ENCODE measurements at places on chromosomes 6 and 20.
A peak's percentile ranks its signal among the peaks of the same experiment; 100 is the strongest.

DNA sequence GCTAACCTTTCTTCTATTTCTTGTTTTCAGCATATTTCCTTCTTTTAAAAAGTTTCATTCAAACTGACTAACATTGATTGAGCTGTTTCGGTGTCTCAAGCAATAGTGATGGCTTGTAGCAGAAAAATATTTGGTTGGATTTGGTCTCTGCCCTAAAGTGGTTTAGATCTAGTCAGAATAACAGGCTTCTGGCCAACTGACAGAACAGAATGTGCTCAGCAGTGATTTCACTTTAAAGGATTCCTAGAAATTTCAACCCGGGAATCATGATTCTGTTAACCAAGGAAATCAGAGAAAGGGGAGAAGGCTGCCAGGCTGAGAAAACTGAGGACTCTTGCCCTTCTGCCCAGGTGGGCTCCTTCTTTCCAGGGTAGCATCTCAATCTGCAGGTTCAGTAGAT is 16.6 kb upstream of the GSTA1 start:
- DNase-seq: no peak

DNA sequence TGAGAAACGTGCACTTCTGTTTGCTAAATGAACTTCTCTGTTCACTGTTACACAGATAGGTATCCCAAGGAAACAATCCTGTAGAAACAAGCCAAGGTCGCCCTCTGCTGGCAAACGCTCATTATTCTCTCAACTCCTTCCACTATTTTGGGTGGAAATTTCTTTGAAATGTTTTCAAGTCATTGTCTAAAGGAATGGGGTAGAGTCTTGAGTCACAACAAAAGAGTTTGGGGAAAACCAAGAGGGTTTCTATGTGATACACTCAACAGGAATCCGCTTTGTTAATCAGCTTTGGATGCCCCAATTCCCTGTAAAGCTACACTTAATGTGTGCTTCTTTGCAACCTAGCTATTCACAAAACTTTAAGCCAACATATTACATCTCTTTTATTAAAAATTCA is 4.6 kb upstream of the RAE1 start:
- DNase-seq: peak; percentile 74

- DNase-seq: no peak
Measured at GRCh38 chr6:157562997-157563396, 182.0 kb downstream of the ZDHHC14 start.

- DNase-seq: no peak
Measured at GRCh38 chr6:47451162-47451561, 26.4 kb upstream of the CD2AP start.

- DNase-seq: no peak
Measured at GRCh38 chr6:74651948-74652842, 553.7 kb downstream of the COL12A1 start.

DNA sequence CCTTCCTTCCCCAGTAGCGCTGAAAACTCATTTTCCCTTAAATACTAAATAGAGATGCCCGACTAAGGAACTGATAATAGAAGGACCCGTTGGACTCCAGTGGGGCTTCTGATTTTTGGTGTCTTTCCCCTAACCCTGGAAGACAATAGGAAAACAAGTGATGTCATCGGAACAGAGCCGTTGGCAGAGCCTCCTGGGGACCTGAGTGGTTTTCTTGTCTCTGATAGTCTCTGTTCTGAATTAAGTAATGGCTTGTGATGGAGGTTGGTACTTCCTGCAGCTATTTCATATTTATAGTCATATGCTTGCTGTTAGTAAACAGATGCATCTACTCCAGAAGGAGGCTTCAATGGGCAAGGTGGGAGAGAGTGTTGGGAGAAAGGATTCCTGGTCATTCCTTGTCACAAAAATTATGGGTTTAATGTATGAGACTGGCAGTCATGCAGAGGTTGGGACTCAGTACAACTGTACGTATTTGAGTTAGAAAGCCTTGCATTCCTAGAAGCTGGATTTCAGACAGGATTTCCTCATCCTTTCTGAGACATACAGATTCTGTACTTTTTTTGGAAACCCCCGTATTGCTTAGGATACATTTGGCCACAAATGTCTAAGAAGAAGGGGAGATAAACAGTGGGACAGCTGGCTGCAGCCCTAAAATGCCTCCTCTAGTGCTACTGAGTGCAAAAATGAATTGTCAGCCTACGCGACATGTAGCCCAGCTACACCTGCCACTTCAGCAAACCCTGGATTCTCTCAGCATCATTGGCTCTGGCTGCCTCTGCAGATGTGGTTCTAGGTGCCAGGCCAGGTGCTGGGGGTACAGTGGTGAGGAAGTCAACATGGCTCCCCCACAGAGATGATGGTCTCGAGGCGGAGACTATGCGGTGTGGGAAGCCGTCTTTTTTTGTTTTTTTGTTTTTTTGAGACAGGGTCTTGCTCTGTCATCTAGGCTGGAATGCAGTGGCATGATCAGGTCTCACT is 38.1 kb downstream of the CDS2 start:
- no peak for DNase-seq

DNA sequence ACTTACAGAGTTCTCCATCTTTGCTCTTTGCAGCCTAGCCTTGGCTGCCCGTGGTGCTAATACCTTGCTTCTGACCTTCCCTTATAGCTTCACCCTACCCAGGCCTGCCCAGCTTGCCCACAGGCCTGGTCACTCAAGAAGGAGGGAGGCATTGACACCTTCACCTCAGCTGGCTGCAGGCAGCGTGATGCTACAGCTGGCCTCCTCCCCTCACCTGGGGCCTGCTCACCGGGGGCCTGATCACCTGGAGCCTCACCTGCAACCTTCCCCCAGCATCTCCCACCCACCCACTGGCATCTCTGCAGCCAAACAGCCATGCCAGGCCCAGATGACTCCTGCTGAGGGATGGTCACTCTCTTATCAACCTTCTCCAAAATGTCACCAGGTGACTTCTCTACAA is 40.4 kb downstream of the CPNE5 start:
- DNase-seq: no peak

DNA sequence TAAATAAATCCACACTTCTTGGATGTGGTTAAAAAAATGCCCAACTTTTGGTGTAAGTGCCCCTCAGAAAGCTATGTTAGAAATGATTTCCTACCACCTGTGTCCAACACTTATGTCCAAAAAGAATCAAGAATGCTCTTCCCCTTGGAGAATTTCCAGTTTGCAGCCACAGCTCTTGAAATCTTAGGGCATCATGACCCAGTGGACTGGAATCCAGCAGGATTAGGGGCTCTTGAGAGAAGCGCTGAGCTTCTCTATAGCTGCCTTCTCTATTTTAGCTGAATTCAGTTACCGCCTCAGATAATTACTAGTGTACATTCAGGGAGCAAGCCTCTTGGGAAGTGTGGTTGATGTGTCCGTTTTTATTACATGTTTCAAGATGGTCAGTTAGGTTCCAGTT is 2.5 kb downstream of the PHACTR1 start:
- DNase-seq: no peak

GRCh38 chr20:49987015-49987867 is 4.5 kb downstream of the SNAI1 start:
- DNase-seq: no peak

- DNase-seq: no peak
Measured at GRCh38 chr6:138289739-138290138, 71.4 kb upstream of the PBOV1 start.

DNA sequence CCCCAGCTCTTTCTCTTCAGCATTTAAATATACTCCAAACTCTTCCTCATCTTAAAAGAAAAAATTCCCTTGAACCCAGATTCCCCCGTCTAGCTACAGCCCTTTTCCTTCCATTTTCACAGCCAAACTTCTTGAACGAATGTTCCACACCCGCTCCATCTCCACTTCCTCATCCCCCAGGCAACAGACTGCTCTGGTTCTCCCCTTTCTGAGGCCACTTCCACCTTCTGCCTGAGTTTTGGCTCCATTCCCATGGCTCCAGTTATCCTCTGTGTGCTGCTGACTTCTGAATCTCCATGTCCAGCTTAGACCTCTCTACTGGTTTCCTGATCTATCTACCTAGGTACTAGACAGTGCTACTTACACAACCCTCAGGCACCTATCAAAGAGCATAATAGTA is 106.4 kb downstream of the RALGAPA2 start:
- DNase-seq: no peak

GRCh38 chr6:133977983-133978895 is 25.2 kb downstream of the TBPL1 start:
- no peak for DNase-seq

DNA sequence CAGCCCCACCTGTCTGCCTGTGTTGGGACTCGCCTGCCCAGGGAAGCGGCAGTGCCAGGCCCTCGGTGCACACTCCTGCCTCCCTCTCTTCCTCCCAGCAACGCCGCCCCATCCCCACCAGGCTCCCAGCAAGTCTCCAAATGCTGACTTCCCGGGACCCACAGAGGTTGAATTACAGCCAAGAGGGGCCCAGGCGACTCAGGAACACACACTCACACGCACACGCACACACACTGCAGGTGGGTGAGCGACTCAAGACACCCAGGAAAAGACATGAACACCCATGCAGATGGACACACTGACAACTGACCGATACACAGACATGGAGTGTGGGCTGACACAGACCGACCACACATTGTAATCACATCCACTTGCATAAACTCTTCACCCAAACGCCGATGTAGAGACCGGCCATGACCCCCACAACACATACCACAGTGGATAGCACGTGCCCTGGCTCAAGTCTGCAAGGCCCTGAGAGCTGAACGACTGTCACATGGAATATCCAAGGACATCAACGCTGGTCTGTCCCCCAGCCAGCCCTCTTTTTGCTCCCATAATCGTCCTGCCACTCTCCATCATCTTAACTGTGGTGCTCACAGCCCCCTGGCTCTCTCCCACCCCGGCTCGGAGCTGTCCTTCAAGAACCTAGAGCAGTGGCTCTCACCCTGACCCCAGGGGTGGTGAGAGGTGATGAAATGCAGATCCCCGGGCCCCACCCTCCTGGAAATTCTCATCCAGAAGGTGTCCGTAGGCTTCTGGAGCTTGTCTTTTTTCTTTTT is 470 bp upstream of the FAM83C start:
- DNase-seq: no peak

GRCh38 chr6:44333942-44334341 is 8.5 kb upstream of the SPATS1 start:
- no peak for DNase-seq

GRCh38 chr6:36280467-36280866 is 10.6 kb downstream of the PNPLA1 start:
- DNase-seq: no peak

GRCh38 chr6:101747716-101748115 is 354.2 kb downstream of the GRIK2 start:
- peak; percentile 1 for DNase-seq

DNA sequence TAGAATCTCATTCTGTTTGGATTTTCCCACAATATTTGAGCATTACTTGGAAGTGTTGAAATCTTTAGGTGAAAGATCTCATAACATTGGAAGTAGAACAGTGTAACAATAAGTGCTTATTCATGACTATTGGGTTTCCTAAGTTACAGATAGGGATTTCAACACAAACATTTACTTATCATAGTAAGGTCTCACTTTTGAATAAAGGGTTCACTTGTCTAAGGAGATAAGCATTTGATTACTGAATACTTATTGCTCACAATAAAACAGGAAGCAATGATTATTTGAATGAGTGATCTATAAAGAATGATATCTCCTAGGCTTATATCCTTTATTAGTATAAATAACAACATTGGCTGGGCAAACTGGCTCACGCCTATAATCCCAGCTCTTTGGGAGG is 14.8 kb downstream of the DDX43 start:
- DNase-seq: no peak

DNA sequence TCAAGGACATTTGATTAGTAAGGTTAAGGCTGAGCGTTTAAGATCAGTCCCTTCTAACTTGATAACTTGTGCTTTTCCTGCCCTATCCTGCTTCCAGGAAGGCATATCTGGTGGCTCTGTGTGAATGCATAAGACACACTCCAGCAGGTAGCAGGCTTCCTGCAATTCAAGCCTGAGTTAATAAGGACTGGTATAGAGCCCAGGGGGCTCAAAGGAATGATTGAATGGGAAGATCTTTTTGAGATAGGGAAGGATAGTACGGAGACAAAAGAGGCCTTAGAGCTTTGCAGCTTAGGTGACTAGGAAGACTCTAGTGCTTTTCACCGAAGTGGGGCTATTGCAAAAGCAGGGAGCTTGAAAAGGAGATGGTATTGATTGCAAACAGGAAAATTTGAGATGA is 307.1 kb downstream of the GRIK2 start:
- DNase-seq: no peak

GRCh38 chr20:295804-296203 is 1.6 kb upstream of the ZCCHC3 start:
- DNase-seq: no peak

GRCh38 chr6:8930009-8930408 is 494.7 kb upstream of the SLC35B3 start:
- DNase-seq: no peak

DNA sequence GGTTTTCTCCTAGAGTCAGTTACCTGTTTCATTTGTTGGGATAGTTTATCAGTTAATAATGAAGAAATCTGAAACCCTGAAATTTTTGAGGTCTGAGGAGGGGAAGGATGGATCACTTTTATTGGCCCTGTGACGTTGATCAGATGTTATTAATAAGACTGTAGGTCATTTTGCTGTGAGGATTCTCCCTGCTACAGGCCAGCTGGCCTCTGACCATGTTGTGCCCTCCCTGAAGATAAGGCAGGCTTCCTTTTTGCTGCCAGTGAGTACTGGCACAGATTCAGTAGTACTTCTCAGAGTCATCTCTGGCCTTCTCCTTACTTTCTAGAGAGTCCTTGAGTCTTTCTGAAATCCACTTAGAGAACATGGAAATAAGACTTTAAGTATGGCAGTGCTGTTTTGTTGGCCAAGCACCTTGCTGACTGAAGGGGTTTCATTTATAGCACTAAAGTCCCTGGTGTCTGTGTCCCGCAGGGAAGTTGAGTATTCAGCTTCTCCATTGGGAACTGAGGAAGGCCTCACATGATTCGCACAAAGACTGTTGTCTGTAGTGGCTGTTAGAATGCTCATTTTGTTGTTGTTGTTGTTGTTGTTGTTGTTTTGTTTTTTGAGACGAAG is 202.6 kb downstream of the DTNBP1 start:
- no peak for DNase-seq

DNA sequence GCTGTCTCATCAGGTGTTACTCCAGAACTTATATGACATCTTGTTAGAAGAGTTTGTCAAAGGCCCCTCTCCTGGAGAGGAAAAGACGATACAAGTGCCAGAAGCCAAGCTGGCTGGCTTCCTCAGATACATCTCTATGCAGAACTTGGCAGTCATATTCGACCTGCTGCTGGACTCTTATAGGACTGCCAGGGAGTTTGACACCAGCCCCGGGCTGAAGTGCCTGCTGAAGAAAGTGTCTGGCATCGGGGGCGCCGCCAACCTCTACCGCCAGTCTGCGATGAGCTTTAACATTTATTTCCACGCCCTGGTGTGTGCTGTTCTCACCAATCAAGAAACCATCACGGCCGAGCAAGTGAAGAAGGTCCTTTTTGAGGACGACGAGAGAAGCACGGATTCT is 43.7 kb upstream of the SMIM28 start:
- no peak for DNase-seq

- DNase-seq: no peak
Measured at GRCh38 chr20:55153001-55153645, 677.7 kb downstream of the DOK5 start.

GRCh38 chr20:50379049-50379990 is 130.9 kb upstream of the PTPN1 start:
- no peak for DNase-seq

All from hematopoietic multipotent progenitor cell treated with erythropoietin and hydrocortisone succinate and interleukin-3 and kit ligand, for 8 days (in vitro differentiated cells).